ENCODE measurements at places on chromosomes 11 and 22.
A peak's percentile ranks its signal among the peaks of the same experiment; 100 is the strongest.

GRCh38 chr11:112694813-112695212 lies 266.4 kb upstream of the NCAM1 start:
- peak; percentile 9 for DNase-seq

DNA sequence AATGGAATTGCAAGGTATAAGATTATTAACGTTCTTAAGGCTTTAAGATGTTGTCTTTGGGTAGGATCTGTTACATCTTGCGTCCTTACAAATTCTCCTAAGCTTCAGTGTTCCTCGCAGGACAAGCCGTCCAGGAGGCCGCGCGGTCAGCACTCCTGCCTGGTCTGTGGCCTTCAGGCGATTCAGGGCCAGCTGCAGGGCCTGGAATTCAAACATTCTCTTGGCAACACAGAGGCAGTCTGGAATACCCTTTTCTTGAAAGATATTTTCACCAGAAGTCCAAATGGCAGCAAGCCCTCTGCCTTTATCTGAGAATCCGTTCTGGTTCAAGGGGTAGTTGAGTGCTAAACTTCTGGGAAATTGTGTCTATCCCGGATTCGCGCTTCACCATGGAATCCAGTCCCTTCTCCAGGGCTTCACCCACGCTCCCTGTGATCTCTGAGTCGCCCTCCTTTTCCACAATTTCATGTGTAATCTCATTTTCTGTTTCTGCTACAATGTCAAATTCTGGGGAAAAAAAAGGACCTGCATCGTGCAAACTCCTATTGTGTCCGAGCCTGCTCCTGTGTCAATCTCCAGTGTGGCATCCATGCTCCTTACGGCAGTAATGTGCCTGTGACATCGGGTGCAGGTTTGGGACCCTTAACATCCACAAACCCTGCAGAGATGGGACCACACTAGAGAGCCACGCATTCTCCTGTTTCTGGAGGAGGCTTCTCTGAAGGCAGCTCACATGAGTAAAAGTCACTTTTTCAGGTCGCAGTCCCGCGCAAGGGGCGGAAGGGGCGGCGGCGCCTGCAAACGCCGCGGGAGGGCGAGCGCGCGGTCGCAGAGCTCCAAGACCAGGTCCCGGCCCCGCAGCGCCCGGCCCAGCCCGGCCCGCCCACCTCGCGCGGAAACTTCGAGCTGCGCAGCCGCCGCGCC lies 25.4 kb upstream of the SORL1 start:
- no peak for DNase-seq

GRCh38 chr11:128689591-128689947 lies 4.3 kb upstream of the FLI1 start:
- no peak for DNase-seq

DNA sequence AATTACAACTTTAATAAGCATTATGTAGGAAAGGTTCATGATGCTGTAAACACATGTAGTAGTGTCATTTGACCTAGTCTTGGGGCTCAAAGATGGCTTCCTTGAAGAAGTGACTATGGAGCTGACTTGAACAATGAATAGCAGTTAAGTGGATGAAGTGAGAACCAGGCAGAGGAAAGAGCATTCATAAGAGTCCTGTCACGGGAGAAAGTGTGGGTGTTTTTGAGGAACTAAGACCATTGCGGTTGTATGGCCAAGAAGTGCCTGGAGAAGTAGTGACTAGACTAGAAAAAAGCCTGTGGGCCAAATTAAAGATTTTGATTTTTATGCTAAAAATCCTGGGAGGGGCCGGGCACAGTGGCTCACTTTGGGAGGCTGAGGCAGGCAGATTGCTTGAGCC lies 7.2 kb upstream of the IL18BP start:
- no peak for DNase-seq

DNA sequence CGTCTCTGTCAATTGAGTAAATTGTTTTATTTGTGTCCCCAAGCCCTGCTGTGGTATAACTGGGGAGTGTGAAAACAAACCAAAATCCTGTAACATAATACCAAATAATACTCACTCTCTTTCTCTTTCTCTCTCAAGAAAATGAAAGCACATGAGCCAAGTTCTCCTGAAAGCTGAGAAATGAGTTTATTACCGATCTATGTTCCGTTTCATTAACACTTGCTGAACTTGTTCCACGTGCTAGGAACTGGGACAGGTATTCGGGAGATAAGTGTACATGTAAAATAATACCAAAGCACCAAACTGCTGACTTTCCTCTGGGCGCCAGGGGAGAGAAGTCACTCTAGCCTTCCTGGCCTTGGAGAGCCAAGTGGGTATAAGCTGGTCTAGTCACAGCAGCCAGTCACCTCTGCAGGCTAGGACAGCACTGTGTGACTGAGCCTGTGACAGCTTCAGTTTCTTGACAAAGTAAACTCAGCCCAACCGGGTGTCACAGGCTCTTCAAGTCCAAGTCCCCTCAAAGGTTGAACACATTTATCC lies 23.1 kb downstream of the CD6 start:
- DNase-seq = no peak

DNA sequence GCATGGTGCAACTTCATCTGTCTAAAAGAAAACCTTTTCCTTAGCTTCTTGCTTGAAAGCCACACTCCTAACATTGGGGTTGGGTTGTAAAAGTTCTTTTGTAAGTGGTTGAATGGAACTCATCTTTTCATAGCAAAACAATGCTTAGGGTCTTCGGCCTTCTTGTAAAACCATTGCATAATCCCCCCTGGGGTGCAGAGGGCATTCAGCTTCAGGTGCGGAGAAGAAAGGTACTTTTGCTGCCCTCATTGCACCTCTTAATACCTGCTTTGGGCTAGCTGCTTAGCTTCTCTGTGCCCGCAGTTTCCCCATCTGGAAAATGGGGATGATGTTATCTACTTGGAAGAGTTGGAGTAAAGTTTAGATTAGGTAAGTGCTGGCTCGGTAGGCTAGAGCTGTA lies 10.1 kb downstream of the TEAD1 start:
- no peak for DNase-seq

- DNase-seq = no peak
Observed at GRCh38 chr11:76163289-76163880, 42.9 kb downstream of the WNT11 start.

GRCh38 chr11:532986-533585 lies 2.3 kb downstream of the HRAS start:
- DNase-seq = no peak

DNA sequence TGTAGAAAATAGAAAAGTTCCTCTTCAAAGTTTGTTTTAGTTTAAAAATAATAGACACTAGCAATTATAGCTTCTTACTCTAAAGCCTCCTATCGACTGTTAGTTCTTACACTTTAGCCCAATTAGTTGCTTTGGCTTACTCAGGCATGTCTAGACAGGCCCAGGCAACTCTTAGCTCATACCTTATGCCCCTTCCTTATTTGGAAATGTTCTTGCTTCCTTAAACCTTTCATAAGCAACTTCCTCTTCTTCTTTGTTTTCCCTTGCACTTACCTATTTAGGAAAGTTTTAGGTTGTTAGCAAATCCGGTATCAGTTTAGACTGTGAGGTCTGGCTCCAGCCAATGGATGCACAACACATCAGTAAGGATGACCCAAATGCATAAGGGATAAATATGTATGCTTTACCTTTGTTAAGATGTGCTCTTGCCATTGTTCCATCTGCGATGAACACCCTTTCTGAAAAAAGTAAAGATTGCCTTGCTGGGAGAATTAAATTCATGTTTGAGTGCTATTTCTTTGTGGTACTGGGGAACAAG lies 1277.5 kb upstream of the CNTN5 start:
- no peak for DNase-seq

GRCh38 chr11:78080818-78081495 lies 1.3 kb upstream of the NDUFC2 start:
- no peak for DNase-seq

GRCh38 chr22:29219881-29220670 lies 14.4 kb downstream of the EMID1 start:
- DNase-seq = no peak

- no peak for DNase-seq
Observed at GRCh38 chr22:42686756-42687491, 33.7 kb downstream of the A4GALT start.

- no peak for DNase-seq
Observed at GRCh38 chr11:77074626-77075221, 8.0 kb downstream of the CAPN5 start.

- no peak for DNase-seq
Observed at GRCh38 chr11:12871788-12872321, 137.3 kb upstream of the RASSF10 start.

DNA sequence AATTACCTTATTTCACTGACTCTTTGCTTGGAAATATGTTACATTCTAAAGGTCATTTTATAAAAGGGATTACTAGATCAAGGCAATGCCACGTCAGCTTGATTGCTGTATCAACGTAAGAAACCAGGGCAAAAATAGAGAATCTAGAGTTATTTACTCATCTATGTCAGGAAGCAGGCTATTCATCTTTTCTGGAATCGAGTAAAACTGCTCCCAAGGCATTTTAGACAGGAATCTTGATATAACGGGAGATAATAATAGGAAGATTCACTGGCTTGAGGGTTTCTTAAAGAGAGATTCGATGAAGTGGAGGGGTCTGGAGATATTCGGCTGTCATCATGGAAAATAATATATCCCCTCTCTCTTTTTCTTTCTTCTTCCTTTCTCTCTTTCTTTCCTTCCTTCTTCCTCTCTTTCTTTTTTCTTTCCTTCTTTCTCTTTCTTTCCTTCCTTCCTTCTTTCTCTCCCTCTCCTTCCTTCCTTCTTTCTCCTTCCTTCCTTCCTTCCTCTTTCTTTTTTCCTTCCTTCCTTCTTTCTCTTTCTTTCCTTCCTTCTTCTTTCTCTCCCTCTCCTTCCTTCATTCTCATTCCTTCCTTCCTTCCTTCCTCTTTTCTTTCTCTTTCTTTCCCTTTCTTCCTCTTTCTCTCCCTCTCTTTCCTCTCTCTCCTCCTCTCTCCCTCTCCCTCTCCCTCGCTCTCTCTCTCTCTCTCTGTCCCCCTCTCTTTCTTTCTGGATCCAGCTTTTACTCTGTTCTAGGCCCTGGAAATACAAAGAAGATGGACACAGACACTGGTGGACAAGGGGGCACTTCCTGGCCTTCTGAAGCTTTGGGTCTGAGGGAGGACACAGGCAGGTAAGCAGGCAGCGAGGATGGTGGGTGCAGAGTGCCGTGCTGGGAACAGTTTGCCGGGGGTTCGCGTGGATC lies 18.1 kb upstream of the RASD2 start:
- DNase-seq = no peak

GRCh38 chr11:125990244-125990643 lies 44.4 kb downstream of the VSIG10L2 start:
- DNase-seq = no peak

DNA sequence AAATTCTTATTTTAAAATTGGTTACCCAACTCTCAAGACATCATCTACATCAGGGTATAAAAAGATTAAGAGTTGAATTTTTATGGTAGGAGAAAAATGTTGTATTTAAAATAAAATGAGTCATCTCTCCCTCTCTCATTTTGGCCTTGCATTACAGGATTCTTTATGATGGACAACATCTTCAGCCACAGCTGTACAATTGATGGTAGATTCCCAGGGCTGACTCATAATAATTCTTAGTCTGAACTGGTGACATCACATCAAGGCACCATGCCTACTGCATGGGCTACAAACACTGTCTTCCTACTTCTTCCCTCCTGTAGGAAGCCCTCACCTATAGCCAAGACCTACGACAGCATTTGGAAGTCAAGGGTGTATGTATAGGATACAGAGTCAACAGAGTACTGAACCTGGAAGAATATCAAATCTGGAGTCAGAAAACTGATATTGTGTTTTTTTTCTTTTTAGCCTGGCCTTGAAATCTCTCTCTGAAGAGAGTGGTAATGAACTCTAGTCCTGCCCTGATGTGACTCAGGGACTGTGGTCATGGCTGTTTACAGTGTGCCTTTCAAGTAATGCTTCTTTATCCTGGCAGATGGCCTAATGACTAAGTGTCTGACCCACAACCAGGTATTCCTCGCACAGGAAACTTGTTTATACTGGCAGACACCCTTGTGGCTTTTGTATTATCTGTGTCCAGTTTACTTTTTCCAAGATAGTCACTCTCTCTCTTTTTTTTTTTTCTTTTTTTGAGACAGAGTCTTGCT lies 32.5 kb downstream of the MRGPRX2 start:
- DNase-seq = no peak

- DNase-seq = no peak
Observed at GRCh38 chr11:41446107-41446506, 13.3 kb downstream of the LRRC4C start.

DNA sequence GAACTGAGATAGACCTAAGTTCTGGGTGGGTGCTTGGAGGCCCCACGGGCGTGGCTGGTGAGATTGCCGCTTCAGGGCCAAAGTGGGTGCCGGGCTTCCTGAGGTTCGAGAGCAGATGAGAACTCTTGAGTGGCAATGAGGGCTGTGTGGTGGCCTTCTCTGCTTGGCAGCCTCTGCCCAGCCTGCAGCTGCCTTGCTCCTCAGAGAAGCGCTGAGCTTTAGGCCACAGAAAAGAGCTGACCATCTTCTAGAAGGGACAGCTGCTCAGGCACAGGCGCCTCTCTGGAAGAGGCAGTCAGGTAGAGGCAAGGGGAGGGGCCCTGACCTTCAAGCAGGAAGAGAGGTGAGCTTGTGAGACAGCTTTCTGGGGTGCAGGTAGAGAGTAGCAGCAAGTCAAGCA lies 72.8 kb downstream of the MED15 start:
- DNase-seq = no peak

GRCh38 chr11:107706531-107706930 lies 5.3 kb downstream of the SLN start:
- no peak for DNase-seq
